ENCODE measurements at places on chromosomes 11 and 22. TPM values are rescaled to one million over a fixed set of nuclear protein-coding genes. Genes with fewer than 3 reads are reported as not detected.

Gene OR51B4
- 0.94 TPM for total RNA-seq

Gene CD6
- not detected for total RNA-seq

Gene GAB2
- 34.1 TPM for total RNA-seq

Gene RAB30
- 53.5 TPM for total RNA-seq

Gene RAB36
- total RNA-seq, result 7.5 TPM

Gene MS4A12
- total RNA-seq, result not detected

Gene MAPK8IP2
- 70.4 TPM for total RNA-seq

Gene PRSS23
- 10.3 TPM for total RNA-seq

Gene MPST
- 24.1 TPM for total RNA-seq

Gene MMP12
- not detected for total RNA-seq

Gene SEC14L6
- 0.31 TPM for total RNA-seq

Gene SLC35F2
- 22.2 TPM for total RNA-seq

Gene TNKS1BP1
- total RNA-seq, result 21.9 TPM

Gene FIBIN
- 5.6 TPM for total RNA-seq

Gene MISFA
- 1.3 TPM for total RNA-seq

All from parietal lobe (tissue), 2 donors.